ENCODE measurements at places on chromosomes 2 and 18. TPM values are rescaled to one million over a fixed set of nuclear protein-coding genes. Genes with fewer than 3 reads are reported as not detected.

ITGB6 gene
- total RNA-seq: 3.8 TPM

NDUFS1 gene
- total RNA-seq: 115 TPM

COLEC11 gene
- 0.51 TPM for total RNA-seq

ADRA2B gene
- not detected for total RNA-seq

DNA sequence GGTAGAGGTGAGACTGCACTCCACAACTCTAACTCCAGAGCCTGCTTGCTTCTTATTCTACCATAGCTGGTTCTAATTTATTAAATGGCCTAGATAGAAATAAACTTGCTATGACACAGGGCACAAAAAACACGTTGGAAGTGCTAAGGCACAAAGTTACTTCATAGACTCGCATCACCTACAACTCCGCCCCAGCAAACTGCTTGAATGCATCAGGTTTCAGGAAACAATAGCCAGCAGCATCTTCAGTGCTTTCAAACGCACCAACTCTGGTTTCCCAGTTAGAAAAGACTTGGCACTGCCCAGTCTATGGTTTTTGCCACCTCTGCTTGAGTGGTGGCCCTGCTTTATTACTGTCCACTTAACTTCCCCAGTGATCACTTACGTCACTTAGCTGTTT lies 142.6 kb downstream of the RIF1 start:
- peaks cover 52% of the 10 kb centered on the region for H3K36me3 ChIP-seq
- no peak overlapping the region for H3K27ac ChIP-seq
- no peak overlapping the region for H3K4me3 ChIP-seq

DNA sequence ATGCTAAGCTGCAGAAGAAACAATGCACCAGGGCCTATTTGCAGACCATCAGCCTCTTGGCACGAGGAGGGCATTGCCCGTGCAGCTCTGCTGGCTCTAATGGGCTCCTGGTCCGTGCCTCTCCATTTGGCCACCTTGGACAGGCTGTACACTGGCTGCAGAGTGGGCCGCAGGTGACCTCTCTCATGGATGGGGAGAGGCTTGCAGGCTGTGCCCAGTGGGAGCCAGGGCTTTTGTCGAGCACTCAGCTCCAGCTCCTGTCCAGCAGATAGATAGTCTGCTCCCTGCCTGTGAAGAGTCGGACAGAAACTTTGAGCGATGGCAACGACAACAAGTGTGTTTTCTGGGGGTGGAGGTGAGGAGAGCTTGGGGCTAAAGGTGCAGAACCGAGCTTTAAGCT lies 100.9 kb downstream of the MBP start:
- no peaks in the 10 kb centered on the region for H3K27me3 ChIP-seq
- no peaks in the 10 kb centered on the region for H3K36me3 ChIP-seq
- DNase-seq: no peak
- H3K27ac ChIP-seq: no peak overlapping the region

- DNase-seq: no peak
- no peaks in the 10 kb centered on the region for H3K4me1 ChIP-seq
- no peak overlapping the region for H3K27ac ChIP-seq
- no peaks in the 10 kb centered on the region for H3K27me3 ChIP-seq
Observed at GRCh38 chr2:226169751-226170581, 629.7 kb downstream of the IRS1 start.

DNA sequence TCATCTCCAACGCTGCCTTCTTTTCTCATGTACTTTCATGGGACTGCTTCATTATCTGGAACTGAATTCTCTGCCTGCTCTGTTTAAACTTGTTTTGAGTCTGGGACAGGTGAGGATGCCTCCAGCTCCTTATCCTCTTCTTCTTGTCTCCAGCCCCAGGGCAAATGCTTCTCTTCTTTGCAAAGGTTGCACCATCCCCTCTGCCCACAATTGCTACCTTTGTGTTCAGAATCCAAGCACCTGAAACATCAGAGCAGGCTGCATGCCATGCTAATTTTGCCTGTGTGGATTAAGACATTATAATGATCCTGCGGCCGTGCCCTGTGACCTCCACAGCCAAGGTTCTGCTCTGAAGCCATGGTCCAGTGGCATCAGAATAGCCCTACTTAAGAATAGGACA lies 309.5 kb downstream of the EPHA4 start:
- no peak overlapping the region for H3K27ac ChIP-seq
- H3K4me3 ChIP-seq: no peak overlapping the region
- H3K27me3 ChIP-seq: 0 out of 2 replicates have a peak, but pooled peaks cover 3% of the 10 kb centered on the region

DNA sequence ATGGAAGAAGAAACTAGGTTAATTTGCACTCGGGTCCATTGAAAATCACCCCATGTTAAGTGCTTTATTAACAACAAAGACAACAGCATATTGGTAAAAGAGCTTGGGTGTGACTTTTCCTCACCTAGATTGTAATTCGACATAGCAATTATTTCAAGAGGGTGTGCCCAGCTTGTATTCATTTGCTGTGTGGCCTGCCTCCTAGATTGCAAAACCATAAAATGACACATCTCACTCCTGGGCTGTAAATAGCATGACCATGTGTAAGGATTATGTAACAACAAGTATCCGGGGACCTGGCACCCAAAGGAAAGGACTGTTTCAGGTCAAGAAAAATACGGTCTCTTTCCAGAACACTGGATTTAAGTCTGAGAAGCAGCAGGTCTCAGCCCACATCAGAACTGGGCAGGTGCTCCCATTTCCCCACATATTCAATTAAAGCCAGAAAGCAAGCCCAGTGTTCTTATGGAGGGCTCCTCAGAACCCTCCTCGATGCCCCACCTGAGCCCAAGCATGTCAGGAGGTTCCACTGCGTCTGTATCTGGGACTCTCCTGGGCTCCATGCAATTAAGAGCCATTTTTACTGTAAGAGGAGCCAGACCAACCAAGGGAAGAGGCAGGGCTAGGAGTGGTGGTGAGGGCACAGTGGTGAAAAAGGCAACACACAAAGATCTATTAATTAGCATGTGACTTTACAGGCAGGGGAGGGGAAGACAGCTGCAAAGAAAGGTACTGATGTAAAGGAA lies 39.2 kb downstream of the MREG start:
- H3K36me3 ChIP-seq: no peaks in the 10 kb centered on the region
- no peaks in the 10 kb centered on the region for H3K27me3 ChIP-seq
- peaks cover 13% of the 10 kb centered on the region for H3K4me1 ChIP-seq

DNA sequence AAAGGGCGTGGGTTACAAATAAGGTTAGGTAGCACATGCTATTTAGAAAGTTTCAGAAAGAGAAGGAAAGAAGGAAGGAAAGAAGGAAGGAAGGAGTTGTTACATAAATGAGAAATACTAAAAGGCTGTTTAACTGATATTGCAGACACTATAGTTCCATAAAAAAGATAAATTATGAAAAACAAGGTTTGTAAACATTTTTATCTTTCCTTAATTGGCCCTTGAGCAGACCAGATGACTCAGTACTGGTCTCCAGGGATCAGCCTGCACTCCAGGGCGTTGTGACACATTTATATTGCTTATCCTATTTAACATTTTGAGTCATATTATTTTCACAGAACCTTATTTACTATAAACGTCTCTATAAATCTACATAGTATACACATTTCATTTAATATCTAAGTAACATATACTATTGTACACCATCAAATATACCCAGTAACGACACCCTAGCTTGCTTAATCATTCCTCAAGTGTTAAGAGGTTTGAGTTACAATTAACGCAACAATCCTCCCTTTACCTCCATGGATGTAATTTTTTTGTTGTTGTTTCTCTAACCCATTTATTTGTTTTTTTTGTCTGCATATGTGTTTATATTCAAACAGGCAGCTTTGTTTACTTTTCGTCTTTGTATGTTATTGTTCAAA lies 2.8 kb upstream of the RAB31 start:
- H3K4me3 ChIP-seq: no peak overlapping the region
- H3K27me3 ChIP-seq: no peaks in the 10 kb centered on the region
- no peak overlapping the region for H3K27ac ChIP-seq
- H3K4me1 ChIP-seq: no peaks in the 10 kb centered on the region
- DNase-seq: no peak

DNA sequence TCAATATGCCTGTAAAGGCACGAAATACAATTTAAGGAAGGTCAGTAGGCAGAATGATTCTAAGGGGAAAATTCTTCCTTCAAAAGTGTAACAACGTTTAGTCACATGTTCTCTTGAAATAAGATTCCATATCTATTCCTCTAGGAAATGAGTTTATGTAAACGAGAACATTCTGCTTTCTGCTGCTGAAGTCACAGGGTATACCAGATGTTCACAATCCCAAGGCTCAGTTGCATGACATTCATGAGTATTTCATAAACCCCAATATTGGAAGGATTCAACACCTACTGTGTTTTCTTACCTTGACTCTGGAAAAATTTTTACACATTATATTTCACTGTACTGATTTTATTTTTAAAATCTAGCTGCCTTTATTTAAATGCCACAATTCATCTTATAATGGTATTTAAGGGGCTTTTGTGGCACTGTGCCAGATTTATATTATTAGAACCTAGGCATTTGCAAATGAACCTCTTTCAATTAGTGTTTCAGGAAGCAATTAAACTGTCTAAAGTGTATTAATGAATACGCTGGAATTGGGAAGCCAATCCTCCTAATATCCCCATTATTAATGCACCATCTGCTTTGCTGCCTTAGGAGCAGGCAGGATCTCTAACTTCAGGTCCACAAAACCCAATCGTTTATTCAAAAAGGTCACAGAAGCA lies 542.6 kb upstream of the KLHL29 start:
- no peak overlapping the region for H3K27ac ChIP-seq
- no peaks in the 10 kb centered on the region for H3K4me1 ChIP-seq
- H3K4me3 ChIP-seq: no peak overlapping the region
- no peaks in the 10 kb centered on the region for H3K27me3 ChIP-seq
- no peaks in the 10 kb centered on the region for H3K36me3 ChIP-seq

GRCh38 chr2:204507636-204508035 lies 37.6 kb upstream of the PARD3B start:
- H3K27ac ChIP-seq: no peak overlapping the region
- no peak overlapping the region for H3K4me3 ChIP-seq
- no peaks in the 10 kb centered on the region for H3K27me3 ChIP-seq
- no peaks in the 10 kb centered on the region for H3K36me3 ChIP-seq

- DNase-seq: no peak
- H3K36me3 ChIP-seq: peaks cover 2% of the 10 kb centered on the region
- no peaks in the 10 kb centered on the region for H3K4me1 ChIP-seq
- H3K27me3 ChIP-seq: no peaks in the 10 kb centered on the region
- H3K4me3 ChIP-seq: no peak overlapping the region
Observed at GRCh38 chr2:241110607-241111439, 8.7 kb upstream of the MTERF4 start.

- no peak overlapping the region for H3K4me3 ChIP-seq
- H3K36me3 ChIP-seq: no peaks in the 10 kb centered on the region
- no peaks in the 10 kb centered on the region for H3K27me3 ChIP-seq
- no peak for DNase-seq
Observed at GRCh38 chr18:57772387-57772799, 30.7 kb downstream of the ATP8B1 start.

DNA sequence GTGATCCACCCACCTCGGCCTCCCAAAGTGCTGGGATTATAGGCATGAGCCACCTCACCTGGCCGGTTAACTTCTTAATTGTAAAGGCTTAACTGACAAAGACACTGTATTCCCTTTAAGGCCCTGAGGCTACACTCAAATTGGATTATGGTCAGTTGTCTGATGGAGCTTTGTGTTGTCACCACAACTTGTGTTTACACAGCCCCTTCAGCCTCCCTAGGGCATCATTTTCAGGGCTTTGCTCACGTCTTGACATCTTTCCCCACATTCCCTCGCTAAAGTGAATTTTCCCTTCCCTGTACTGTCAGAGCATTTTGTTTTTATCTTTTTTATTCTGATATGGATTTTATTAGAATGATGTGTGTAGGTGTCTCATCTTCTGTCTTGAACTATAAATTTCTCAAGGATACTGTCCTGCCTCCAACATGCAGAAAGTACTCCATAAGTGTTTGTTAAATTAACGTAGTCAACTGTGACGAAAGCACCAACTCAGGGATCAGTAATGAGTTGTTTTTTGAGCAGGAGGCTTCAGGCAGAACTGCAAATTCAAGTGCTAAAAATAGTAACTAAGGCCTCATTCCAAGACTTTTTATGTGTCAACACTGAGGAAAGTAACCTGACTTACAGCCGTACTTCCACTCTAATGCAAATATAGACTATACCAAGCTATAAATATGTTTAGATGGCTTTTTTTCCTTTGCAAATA lies 77.1 kb upstream of the NARS1 start:
- H3K27me3 ChIP-seq: no peaks in the 10 kb centered on the region
- H3K4me1 ChIP-seq: peaks cover 4% of the 10 kb centered on the region
- H3K27ac ChIP-seq: no peak overlapping the region
- peak; percentile 62 for DNase-seq
- H3K4me3 ChIP-seq: no peak overlapping the region

- no peak for DNase-seq
- no peaks in the 10 kb centered on the region for H3K36me3 ChIP-seq
- H3K4me3 ChIP-seq: no peak overlapping the region
- H3K27me3 ChIP-seq: no peaks in the 10 kb centered on the region
- no peaks in the 10 kb centered on the region for H3K4me1 ChIP-seq
- no peak overlapping the region for H3K27ac ChIP-seq
Observed at GRCh38 chr2:43302182-43302960, 76.0 kb upstream of the ZFP36L2 start.

- H3K27ac ChIP-seq: no peak overlapping the region
- no peaks in the 10 kb centered on the region for H3K4me1 ChIP-seq
- H3K4me3 ChIP-seq: no peak overlapping the region
- H3K27me3 ChIP-seq: no peaks in the 10 kb centered on the region
- DNase-seq: no peak
Observed at GRCh38 chr2:3169106-3169870, 208.3 kb downstream of the EIPR1 start.

DNA sequence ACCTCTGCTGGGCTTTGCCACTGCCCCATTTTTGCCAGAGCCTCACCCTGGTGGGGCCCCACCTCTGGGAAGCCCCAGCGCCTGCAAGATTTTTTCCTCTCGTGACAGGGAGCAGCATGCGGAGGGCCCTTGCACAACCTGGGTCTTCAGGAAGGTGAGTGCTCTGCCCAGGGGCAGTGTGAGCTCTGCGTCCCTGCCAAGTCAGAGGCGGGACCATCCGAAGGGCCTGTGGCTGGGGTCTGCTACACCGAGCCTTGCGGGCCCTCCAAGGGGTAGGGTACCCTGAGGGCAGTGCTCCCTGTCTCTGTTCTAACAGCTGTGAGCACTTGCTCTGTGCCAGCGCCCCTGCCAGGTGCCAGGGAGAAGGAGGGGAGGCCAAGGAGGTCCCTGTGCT lies 5.8 kb upstream of the ODC1 start:
- no peak for DNase-seq
- H3K4me1 ChIP-seq: peaks cover 28% of the 10 kb centered on the region
- no peak overlapping the region for H3K4me3 ChIP-seq
- no peak overlapping the region for H3K27ac ChIP-seq
- no peaks in the 10 kb centered on the region for H3K36me3 ChIP-seq

DNA sequence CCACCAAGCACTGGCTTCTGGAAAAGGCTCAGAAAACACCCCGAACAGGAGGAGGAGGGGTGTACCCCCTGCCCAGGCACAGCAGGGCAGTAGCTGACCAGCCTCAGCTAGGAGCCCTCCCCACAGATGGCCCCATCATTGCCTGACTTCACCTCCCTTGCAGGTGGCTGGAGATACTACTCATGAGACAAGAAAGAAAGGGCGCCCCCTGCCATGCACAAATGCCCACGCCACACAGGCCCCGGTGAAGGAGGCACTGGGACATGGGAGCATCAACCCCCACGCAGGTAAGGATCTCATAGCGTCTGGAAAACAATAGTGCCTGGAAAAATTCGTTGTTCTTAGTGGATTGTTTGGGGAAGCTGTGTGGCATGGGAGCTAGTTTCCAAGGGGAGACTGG lies 240.6 kb downstream of the TFCP2L1 start:
- H3K4me3 ChIP-seq: no peak overlapping the region
- no peak for DNase-seq
- no peaks in the 10 kb centered on the region for H3K36me3 ChIP-seq
